ENCODE measurements at places on chromosomes 11 and 22.

GRCh38 chr11:114073007-114073827, 13.7 kb downstream of the ZBTB16 start:
- DNase-seq = no peak

- DNase-seq = no peak
Measured at GRCh38 chr11:27431808-27432207, 40.8 kb downstream of the LGR4 start.

DNA sequence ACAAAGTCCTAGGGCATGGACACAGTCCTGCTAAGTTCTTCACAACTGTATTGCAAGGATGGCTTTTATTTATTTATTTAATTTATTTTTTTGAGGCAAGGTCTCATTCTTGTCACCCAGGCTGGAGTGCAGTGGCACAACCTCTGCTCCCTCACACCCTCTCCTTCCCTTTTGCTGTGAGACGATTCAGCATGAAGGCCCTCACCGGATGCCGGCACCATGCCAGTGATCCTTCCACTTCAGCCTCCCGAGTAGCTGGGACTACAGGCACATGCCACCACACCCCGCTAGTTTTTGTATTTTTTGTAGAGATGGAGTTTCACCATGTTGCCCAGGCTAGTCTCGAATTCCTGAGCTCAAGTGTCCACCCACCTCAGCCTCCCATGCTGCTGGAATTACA, 17.8 kb downstream of the EED start:
- no peak for DNase-seq

- no peak for DNase-seq
Measured at GRCh38 chr11:201966-202365, 5.2 kb downstream of the BET1L start.

DNA sequence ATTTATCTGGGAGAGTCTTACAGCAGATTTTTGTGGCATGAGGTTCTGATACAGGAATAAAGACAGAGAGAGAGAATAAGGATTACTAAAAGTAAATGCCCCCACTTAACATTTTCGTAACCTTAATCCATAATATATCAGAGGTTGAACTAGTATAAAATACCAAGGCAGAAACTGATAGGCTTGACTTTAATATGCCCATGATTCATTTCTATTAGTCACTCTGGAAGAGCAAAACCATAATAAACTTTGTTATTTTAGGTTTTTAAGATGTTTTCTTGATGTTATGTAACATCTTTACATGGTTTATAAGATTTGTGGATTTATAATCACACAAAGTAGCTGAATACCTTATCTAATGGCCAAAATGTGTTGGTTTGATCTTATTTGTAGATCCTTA, 19.1 kb downstream of the GUCY1A2 start:
- DNase-seq = no peak

DNA sequence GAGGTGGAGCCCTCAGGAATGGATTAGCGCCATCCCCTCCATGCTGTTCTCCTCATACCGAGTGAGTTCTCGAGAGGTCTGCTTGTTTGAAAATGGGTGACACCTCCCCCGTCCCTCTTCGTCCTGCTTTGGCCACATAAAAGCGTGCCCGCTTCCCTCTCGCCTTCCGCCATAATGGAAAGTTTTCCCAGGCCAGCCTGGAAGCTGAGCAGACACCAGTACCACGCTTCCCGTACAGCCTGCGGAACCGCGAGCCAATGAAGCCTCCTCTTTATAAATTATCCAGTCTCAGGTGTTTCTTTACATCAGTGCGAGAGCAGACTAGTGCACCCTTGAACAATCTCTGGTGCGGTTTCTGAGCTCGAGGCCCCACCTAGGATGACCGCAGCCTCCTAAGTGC, 12.8 kb downstream of the ALG12 start:
- DNase-seq = no peak

DNA sequence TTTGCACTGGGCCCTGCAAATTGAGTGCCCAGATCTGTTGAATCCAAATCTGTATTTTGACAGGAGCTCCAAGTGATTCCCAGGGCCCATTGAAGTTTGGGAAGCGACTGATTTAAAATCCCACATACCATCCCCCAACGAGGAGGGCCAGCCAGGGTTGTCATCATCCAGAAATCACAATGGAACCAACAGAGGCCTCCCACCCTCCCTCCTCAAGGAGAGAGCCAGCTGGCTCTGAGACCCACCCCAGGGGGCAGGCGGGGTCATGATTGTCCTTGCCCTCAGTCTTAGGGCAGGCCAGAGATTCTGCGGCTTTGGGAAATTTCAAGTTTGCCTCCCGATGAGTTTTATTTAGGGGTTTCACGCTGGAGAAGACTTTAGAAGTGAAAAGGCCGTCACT, 358.2 kb downstream of the MN1 start:
- no peak for DNase-seq

DNA sequence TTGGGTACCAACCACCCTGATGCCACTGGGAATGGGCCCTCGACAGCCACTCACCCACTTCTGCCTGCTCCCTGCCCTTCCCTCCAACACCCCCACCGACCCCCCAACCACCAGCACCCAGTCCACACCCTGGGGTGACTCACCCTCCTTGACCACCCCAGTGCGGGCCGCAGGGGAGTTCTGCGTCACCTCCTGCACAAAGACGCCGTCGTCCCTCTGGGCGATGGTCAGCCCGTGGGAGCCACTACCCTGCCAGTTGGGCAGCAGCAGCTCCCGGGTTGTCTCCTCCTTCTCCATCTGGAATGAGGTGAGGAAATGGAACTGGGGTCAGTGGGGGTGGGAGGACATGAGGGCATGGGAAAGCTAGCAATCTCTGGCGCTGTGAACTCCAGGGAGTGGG, 10.8 kb downstream of the AHNAK start:
- DNase-seq = no peak
